ENCODE measurements at places on chromosomes 1 and 21. TPM values are rescaled to one million over a fixed set of nuclear protein-coding genes. Genes with fewer than 3 reads are reported as not detected.

The LCE2A gene
- not detected for total RNA-seq

The RAD54L gene
- 9.2 TPM for total RNA-seq

The AGT gene
- total RNA-seq = 16.0 TPM

The BTBD19 gene
- 0.22 TPM for total RNA-seq

The IL23R gene
- total RNA-seq = not detected

The LCK gene
- 1.6 TPM for total RNA-seq

The PIGR gene
- total RNA-seq = 0.16 TPM

The RIT1 gene
- total RNA-seq = 37.1 TPM

The ELF3 gene
- 0.78 TPM for total RNA-seq

The AMPD1 gene
- total RNA-seq = not detected
